CD4-positive, CD25-positive, alpha-beta regulatory T cell (primary cell): ENCODE measurements at places on chromosomes 4 and X.

- no peak for DNase-seq
These were observed 227.4 kb downstream of the MAPK10 start for GRCh38 chr4:86132468-86132867.

- DNase-seq: no peak
These were observed 123.3 kb upstream of the STIM2 start for GRCh38 chr4:26737385-26737784.

GRCh38 chrX:39324233-39324930 lies 523.1 kb downstream of the MID1IP1 start:
- DNase-seq: no peak

DNA sequence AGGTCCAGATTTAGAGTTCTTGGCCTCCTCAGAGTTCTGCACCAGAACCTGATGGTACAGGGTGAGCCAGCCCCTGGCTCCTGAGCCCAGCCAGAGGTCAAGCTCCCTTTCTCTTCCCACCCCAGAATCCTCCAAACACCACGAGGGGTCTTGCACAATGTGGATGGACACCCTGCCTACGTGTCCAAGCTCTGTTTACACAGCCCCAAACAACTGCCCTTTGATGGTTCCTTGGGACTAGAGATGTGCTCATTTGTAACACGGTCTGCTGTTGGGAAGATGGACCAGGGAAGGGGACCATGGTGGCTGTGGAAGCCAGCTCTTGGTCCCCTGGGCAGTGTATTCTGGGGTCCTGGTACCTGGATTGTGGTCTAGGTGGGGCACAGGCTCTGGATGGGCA lies 40.0 kb upstream of the RPS6KA3 start:
- DNase-seq: no peak

GRCh38 chr4:75655562-75655961 lies 17.6 kb downstream of the G3BP2 start:
- peak; percentile 93 for DNase-seq

- DNase-seq: no peak
These were observed 53.4 kb downstream of the PPEF2 start for GRCh38 chr4:75848891-75849290.

DNA sequence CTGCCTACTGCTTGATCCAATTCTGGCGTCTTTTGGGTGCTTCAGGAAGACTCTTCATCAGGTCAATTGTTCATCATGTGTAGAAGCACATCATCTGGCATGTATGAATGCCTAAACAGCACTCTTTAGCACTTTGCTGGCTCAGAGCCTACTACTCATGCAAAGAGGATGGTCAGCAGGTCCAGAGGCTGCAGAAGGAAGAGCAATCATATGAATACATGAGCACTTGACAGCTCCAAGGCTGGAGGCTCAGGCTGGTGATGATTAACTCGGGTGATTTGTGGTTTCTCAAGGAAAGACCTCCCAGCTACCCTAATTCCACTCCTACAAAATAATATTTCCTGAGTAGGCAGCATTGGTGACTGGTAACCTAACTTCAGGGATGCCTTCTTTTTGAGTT lies 103.8 kb upstream of the CXCL13 start:
- no peak for DNase-seq

GRCh38 chr4:147328189-147328588 lies 152.7 kb upstream of the EDNRA start:
- DNase-seq: no peak

- no peak for DNase-seq
These were observed 2.2 kb downstream of the TECRL start for GRCh38 chr4:64407000-64407399.

DNA sequence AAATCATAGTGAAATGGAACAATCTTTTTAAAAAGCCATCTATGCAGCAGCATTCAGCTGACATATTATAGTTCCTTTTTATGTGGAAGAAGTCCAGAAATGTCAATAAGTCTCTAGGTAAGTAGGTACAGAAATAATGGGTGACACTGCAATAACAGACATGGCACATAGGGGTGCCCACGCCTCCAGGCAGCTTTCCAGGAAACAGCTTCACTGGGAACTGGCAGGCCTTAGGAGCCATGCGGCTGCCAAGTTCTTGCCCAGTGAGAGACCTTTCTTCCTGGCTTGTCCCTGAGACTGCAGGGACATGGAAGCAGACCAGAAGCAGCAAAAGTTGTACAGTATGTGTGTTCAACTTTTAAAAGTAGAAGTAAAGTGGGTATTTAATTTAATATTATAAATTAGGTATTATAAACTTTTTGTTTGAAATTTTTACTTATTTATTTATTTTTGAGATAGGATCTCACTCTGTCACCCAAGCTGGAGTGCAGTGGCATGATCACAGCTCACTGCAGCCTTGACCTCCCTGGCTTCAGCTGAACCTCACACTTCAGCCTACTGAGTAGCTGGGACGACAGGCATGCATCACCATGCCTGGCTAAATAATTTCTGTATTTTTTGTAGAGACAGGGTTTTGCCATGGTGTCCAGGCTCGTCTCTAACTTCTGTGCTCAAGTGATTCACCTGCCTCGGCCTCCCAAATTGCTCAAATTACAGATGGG lies 12.1 kb upstream of the ETNPPL start:
- DNase-seq: no peak

DNA sequence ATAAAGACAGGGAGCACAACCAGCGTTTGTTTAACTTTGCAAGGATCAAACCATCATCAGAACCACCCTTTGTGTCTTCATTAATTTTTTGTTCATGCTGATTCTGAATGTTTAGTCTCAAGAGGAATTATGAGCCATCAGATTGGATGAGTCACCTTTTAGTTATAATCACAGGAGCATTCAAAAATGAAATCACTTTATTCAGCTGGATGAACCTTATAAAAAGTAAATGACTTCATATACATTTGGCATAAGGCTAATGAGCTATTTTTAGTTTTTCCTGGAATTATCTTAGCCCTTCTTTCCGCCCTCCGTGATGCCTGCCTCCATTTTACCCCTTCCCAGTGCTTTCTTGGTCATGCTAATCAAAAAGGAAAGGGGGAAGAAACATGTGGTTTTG lies 103.6 kb downstream of the SORBS2 start:
- no peak for DNase-seq

GRCh38 chrX:122445466-122445865 lies 738.6 kb upstream of the GRIA3 start:
- no peak for DNase-seq

DNA sequence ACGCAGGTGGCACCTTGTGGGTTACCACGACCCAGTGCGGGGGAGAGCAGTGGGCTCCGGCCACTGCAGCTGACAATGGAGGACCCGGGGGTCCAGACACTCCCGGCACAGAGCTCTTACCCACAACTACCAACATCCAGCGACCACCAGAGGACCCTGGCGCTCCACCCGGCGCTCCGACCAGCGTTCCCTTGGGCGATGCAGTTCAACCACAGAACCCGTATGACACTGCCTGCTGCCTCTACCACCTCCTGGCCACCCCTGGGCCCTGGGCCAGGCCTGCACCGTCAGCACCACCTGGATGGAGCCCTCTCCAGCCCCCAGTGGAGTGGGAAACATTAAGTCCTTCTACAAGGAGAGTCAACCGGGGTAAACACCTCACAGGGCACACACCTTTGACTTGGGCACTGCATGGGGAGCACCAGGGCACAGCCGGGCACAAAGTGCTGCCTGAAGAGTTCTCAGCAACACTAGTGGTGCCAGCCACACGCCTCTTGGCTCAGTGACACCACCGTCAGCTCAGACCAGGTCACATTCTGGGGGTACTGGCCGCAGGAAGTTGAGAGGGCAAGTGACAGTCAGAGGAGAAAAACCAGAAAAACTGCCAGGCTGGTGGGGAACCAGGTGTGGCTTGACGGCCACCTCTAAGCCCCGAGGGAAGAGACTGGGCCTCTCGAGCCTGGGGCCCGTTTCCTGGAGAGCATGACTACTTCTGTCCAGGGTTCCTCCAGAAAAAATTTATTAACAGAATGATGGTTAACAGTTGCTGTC lies 2.6 kb downstream of the CTBP1 start:
- DNase-seq: no peak

DNA sequence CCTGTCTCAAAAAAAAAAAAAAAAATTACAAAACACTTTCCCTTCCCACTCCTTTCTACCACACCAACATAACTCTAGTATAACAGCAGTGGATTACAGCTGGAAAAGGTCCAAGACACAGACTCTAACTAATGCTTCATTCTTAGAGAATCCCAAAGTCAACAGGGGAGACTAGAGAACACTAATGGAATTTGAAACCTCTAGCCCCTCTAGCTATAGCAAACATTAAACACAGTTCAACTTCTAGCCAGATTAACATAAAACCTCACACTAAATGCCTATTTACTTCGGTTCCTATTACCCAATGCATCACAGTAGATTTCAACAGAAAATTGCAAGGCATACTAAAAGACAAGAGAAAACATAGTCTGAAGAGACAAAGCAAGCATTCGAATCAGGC lies 10.5 kb upstream of the DHX15 start:
- DNase-seq: no peak

- DNase-seq: no peak
These were observed 44.6 kb downstream of the IL13RA1 start for GRCh38 chrX:118772051-118772450.

DNA sequence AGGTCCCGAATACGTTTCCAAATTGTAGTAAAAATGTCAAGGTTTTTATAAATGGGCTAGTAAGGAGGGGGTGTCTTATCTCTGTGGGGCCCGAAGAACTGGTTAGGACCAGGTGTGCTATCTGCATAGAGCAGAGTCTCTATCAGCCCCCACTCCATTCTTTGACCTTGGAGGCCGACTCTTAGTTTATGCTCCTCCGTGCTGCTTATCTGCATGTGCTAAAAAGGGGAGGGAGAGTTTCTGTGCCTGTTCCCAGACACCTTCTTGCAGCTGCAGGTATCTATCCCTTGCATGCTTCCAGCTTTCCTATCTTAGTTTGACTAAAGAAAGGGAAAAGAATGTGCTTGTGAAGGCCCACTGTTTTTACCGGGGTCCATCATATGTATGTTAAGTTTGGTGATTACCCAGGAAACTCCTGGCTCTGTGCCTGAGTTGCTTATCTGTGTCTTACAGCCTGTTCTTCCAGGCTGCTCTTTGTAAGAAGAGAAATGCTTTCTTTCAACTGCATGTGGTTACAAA lies 28.6 kb upstream of the NAF1 start:
- DNase-seq: no peak

DNA sequence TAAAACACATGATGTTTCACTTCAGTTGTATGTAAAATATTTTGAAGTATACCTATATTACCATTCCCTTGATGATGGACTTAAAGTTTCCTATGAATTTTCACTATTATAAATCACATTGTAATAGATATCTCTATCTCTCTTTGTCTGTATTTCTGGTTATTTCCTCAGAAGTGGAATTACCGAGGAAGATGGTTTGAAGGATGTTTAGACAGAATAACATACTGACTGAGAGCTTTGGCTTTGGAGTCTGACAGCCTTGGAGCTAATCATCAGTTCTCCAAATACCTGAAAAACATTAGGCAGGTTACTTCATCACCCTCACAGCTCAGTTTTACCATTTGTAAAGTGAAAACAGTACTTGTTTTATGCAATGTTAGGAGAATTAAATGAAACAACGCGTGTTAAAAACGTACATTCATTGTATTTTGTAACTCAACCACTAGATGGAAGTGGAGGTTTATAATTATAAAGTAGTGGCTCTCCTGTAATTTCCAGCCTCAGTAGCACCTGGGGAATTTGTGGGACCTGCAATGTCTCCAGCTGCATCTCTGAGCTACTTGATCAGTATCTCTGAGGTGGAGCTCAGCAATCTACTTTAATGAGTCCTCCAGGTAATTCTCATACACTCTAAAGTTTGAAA lies 14.3 kb downstream of the JCHAIN start:
- peak; percentile 36 for DNase-seq

DNA sequence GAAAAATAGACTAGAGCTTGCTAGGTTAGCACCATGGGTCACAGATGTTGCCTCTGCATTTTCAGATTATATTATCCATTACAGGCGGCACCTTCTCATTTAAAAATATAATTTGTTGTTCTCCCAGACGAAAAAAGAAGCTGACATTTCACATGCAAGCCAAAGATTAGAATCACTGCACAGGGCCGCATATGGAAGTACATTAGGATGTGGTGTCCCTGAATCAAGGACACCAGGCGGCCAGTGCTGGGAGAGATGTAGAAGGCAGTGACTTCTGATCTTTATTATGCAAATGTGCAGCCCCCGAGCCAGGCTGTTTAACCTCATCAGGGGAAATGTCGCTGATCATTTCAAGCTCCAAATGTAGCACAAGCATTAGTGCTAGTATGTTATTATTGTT lies 22.8 kb downstream of the REELD1 start:
- DNase-seq: no peak

DNA sequence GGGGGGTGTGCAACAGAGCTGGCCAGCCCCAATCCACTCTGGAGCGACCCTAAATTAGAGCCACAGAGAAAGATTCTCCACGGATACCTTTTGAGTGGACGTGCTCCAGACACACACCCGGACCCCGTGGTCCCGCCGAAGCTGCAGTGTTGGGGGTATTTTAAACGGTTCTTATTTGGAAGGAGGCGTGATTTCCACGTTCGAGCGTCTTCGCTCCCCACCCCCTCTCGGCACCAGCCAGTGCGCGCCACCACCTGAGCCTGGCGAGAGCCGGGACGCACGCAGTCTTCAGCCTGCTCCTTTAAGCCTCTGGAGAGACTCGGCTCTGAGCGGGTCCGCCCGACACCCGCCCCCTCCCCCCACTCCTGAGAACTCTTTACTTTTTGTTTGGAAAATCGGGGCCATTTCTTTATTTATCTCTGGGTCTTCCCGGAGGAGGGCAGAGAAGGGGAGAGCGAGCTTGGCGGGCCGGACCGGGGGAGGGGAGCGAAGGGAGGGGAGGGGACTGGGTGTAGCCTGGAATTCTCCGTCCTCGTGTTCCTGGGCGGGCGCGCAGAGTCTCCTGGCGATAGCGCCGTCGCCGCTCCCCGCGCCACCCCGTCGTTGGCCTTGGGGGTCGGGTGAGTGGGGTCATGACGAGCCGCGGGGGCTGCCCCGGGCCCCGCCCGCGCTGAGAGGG lies 668 bp upstream of the PTCHD1 start:
- DNase-seq: no peak

DNA sequence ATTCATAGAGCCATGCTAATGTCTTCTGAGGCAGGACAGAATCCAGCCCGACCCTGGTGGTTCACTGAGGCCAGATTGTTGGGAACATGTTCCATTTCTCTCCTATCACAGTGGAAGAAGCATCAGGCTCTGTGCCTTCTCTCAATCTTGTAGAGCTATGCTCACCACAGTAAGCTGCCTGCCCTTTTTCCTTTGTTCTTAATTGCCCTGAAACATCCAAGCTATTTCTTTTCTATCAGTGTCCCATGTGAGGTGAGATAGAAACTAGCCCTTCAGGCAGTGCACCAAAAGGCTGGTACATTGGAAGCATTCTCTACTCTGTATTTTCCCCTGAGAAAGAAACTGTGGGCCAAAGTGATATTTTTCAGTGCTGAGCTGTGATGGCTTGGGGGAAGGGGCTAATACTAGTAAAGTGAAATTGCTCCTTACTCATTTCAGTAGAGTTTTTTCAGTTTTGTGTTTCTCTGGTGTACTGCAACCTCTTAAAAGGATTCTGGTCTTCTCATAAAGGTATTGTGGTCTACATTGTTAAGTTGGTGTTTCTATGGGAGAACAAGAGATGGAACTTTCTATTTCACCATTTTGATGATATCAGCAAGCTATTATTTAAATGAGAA lies 611.2 kb downstream of the RPA4 start:
- DNase-seq: no peak
